ENCODE measurements at places on chromosomes 1 and 21.

- no peak for DNase-seq
These were observed 974 bp downstream of the ACTN2 start for GRCh38 chr1:236687273-236687672.

- no peak for DNase-seq
These were observed 242.8 kb downstream of the CRB1 start for GRCh38 chr1:197510691-197511378.

GRCh38 chr1:46622344-46622743, 5.7 kb upstream of the MOB3C start:
- DNase-seq: no peak

DNA sequence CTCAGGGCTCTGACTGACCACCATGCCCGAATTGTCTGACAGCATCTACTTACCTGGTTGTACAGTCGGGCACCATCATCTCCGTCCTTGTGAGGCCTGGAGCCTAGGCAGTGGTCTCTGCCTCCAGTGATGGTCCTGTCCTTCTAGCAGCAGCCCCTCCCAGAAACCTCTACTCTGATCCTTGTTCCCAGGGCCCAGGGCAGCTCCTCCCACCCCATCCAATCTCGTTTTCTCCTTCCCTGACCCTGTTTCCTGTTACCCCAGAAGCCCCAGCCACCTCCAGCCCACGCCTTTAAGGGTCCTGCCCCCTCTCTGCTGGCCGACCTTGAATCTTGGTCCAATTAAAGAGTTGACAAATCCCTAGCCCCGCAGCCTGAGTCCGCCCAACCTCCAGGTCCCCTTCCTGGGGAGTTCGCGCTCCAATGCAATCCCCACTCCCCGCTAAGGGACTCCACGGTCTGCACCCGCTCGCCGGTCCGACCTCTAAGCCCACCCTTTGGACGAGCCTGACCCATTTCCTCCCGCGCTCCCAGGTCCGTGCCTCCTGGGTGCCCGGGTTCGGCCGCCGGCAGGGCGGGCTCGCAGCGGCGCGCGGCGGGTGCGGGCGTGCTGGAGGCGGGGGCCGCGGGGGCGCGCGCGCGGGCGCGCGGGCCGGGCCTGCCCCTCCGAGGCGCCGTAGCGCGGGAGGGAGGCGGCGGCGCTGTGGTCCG, at the start of gene B4GALT2:
Gene B4GALT2 (plus strand): TSS at position 660 of the 710 bp plus-strand sequence. CDS start 1,951 bp downstream, outside the sequence.
- DNase-seq: peak; percentile 50

DNA sequence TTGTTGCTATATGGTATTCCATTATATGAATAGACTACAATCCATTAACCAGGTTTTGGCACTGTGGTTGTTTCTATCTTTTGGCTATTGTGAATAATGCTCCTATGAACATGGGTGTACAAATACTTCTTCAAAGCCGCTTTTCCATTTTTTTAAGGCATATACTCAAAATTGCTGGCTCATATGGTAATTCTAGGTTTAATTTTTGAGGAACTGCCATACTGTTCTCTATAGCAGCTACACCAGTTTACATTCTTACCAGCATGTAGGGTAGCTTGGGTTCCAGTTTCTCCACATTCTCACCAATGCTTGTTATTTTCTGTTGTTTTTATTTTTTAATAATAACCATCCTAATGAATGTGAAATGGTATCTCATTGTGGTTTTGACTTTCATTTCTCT, 19.9 kb upstream of the AGO1 start:
- DNase-seq: no peak

GRCh38 chr1:245092638-245092976, 62.2 kb upstream of the KIF26B start:
- DNase-seq: no peak

GRCh38 chr1:204360314-204360713, 585 bp upstream of the PLEKHA6 start:
- no peak for DNase-seq

DNA sequence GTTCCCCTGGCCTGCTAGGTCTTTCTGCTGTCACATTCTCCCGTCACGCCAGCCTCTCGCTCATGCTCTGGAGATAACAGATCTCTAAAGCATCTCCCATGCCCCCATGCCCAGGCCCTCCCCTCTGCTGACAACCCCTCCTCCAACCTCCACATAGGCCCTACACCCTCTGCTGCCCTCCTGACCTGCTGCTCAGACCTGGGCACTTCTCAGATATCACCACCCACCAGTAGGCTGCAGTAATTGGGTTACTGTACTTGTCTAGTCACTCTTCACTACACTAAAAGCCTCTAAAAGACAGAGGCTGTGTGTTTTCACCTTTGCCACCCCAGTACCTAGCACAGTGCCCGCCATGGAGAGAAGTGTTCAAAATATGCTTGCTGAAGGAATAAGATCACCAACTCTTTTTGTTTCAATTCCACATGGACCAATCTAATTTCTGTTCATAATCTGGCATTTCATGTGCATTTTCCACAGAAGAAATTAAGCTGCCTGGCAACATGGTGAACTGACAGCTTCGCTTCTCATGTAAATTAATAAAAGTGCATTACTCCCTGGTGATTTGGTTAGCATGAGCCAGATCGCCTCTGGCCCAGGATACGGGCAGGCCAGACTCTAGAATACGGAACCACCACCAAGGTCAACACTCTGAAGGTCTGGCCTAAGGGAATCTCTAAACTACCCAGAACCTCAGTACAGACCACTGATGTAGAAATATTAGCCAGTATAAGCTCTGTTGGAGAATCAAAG, 20.7 kb downstream of the LBR start:
- no peak for DNase-seq

DNA sequence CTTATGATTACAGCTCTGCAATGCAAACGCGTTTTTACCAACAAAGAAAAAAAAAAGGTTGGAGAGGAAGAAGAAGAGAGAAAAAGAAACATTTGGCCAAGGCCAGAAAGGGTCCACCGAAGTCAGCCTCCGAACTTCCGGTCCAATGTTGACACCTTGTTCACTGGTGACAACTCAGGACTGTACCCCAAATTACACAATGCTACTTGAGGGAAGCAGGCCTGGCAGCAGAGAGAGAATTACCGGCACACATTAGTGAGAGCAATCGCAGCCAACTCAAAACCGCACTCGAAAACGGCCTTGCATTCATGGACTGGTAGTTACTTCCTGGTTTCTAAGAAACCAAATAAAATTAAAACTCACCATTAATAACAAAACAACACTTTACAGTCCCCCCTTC, 652.5 kb downstream of the KIF26B start:
- no peak for DNase-seq

- DNase-seq: no peak
These were observed 24.7 kb upstream of the GUCA2B start for GRCh38 chr1:42128499-42128898.

GRCh38 chr1:212814537-212815334, 23.0 kb downstream of the TATDN3 start:
- peak; percentile 11 for DNase-seq

DNA sequence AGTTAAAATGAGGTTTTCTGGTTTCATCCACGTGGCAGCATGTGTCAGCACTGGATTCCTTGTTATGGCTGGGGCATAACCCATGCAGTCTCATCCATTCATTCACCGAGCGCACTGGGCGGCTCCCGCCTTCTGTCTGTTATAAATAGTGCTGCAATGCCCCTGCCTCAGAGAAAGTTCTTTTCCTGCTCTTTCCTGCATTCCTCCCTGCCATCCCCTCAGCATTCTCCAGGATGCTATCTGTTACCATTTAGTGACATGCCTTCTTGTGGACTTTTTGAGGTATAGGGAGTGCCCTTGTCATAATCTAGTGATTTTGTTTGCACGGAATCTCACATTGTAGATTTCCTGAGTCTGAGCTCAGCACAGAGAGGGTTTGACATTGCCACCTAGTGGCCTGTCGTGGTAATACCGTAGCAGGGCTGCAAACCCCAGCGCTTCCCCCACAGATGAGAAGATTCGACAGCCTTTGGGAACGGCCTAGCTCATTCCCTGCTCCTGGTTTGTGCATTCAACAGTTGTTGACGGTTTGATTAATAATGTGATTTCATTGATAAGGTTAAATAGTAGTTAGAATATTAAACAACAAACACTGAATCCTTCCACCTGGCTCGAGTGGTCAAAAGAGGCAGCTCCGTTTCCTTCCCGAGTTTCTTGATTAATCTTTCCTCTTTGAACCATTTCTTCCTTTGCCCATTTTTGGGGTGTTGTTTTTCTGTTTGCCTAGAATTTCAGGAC, 46.3 kb downstream of the UMODL1 start:
- DNase-seq: peak; percentile 71

- DNase-seq: no peak
These were observed 183.6 kb downstream of the APP start for GRCh38 chr21:25986928-25987327.

DNA sequence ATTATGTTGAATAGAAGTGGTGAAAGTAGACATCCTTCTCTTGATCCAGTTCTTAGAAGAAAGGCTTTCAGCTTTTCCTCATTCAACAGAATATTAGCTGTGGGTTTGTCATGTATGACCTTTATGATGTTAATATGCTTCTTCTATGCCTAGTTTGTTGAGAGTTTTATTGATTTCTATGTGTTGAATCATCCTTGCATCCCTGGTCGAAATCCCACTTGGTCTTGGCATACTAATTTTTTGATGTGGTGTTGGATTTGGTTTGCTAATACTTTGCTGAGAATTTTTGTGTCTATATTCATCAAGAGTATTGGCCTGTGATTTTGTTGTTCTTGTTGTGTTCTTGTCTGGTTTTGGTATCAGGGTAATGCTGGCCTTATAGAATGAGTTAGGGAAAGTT, 20.9 kb downstream of the CD55 start:
- peak; percentile 28 for DNase-seq
